ENCODE measurements at places on chromosomes 13 and 19. TPM values are rescaled to one million over a fixed set of nuclear protein-coding genes. Genes with fewer than 3 reads are reported as not detected.
A peak's percentile ranks its signal among the peaks of the same experiment; 100 is the strongest.

KCNC3 gene
- total RNA-seq, result 1.4 TPM

- DNase-seq, result no peak
Observed at GRCh38 chr13:81446441-81446840, 1105.5 kb upstream of the SPRY2 start.

PALM3 gene
- total RNA-seq, result 0.94 TPM

DNA sequence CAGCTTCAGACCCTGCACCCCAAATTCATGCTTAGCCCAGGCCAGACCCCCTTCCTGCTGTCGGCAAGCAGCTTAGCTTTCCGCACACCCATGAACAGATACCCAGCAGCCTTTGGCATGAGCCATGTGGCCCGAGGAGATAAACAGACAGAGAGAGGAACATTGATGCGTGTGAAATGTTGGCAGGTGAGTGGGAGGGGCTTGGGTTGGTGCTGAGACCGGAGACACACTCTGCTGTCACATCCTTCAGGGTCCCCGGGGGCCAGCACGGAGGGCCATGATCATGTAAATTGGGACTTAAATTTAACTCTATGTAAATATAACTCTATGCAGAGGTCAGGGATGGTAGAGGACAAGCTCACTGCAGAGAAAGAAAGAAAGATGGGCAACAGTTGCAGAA is 1.5 kb downstream of the CD22 start:
- no peak for DNase-seq

GRCh38 chr19:49106648-49107135 is 7.5 kb upstream of the LIN7B start:
- DNase-seq, result peak; percentile 62

DNA sequence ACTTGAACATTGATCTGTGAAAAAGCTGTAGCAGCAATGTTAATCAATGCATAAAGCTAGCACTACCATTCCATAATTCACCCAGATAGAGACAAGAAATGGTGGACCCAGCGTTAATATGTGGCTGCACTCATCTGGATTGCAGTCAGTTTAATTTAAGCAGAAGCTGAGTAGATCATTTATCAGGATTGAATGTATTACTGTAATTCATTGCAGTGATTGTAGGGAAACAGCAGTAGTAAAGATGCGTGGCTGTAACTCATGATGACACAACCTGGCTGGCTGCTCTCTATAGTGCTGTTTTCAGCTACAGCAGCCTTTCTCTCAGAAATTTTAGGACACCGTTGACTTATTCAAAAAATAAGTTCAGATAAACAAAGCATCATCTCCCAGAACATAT is 499.5 kb upstream of the SLITRK6 start:
- DNase-seq, result no peak

- DNase-seq, result no peak
Observed at GRCh38 chr13:23504180-23504579, 66.0 kb upstream of the TNFRSF19 start.

GRCh38 chr13:25310891-25311290 is 9.5 kb downstream of the NUP58 start:
- no peak for DNase-seq

Data from heart right ventricle (tissue), 16 donors.